GM12864 (cell line): ENCODE measurements at places on chromosomes 5 and 9.

GRCh38 chr9:133813749-133814585 lies 75.8 kb upstream of the SARDH start:
- no peak for DNase-seq

DNA sequence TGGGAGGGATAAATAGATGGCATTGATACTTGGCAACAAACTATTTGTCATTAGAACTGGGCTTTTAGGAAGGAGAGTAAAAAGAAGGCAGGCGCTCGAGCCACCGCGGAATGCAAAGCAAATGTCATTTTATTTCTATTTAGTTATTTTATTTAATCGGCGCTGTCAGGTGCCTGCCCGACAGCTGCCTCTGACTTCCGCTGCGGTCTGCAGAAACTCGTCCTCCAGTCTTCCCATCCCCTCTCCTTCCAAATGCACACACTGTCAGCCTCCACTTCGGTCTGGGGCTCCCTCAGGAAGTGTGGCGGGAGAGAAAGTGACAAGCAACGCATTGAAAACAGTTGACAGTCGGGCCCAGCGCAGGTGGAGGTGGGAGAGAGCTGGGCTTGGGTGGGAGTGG lies 29.3 kb downstream of the ASS1 start:
- DNase-seq, result no peak

GRCh38 chr5:33444542-33444941 lies 3.8 kb downstream of the TARS1 start:
- DNase-seq, result no peak

DNA sequence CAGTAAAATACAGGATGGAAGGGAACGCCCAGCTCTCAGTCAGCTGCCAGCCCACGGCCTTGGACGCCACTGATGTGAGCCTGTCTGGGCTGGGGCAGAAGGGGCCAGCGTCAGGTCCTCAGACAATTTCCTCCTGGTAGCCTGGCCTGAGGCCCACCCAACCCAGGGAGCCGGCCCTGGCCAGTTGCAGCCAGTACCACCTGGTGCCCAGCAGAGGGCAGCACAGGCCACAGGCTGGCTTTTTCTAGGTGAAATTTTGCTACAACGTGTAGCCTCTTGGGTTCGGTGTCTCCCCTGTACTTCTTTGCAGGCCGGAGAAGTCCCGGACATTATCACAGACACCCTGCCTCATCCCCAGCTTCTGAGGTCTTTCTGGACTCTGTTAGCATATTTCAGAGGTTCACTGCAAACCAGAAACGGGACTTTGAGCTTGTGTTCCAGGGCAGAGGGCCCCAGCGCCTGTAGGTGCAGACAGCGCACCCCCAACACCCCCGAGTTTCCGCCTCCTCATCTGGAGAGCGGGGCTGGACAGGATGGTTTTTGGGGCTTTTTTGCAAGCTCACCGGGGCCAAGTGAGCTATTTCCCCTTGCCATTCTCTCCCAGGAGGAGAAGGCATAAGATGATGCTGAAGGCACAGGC lies 45.9 kb upstream of the KCNMB1 start:
- peak; percentile 2 for DNase-seq

DNA sequence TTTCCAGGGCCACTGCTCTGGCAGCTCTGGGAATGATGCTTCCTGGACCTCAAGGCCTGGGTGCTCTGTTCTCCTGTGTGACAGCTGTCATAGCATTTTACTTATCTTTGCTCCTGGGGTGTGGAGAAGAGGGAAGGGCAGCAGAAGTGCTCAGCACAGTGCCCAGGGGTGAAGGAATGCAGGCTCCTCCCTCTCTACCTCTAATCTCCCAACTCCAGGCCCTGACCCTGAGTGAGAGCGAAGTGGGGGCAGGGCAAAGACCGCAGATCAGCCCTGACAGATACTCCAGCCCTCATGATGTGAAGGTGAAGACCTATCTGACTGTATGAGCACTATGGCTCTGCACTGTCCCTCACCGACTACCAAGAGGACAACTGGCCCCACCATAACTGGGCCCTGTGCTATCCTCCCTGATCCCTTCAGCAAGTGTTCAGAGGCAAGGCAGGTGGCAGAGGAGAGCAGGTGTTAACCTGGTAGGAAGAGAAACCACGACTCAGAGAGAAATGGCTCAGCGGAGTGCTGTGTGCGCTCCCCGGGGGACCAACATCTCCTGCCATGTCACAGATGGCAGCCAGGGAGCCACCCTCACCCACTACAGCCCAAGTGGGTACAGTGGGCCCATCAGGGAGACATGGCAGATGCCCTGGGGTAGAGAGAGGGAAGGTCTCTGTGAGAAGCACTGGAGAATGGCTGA lies 16.8 kb downstream of the ACSL6 start:
- no peak for DNase-seq

DNA sequence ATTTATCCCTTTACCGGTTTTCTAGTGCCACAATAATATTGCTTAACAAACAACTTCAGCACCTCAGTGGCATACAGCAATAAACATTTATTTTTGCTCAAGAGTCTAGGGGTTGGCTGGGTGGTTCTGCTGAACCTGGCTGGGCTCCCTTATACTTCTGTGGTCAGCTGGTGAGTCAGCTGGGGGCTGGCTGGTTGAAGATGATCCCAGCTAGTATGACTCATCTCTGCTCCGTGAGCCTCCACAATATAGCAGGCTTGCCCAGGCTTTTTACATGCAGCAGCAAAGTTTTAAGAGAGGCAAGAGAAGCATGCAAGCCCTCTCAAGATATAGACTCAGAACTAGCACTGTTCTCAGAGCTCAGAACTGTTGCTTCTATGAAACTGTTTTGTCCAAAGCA lies 523.5 kb upstream of the CLINT1 start:
- no peak for DNase-seq

DNA sequence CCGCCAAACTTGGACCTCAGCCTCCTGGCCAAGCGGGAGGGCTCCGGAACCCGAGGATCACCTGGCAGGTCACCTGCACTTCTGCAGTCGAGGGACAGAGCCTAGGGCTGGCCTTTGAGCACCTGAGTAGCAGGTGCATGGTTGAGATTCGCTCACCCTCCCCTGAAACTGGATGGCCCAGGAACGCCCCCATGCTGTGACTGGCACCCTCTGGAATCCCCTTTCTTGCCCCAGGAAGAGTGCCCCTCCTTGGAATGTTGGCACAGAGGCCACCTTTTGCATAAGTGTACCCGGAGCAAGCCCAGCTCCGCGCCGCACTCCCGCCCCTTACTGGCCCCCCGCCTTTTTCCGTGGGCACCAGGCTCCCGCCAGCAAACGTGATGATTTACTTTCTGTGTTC lies 112.5 kb upstream of the IER5L start:
- DNase-seq, result no peak

GRCh38 chr5:142221091-142221860 lies 103.5 kb downstream of the SPRY4 start:
- no peak for DNase-seq

DNA sequence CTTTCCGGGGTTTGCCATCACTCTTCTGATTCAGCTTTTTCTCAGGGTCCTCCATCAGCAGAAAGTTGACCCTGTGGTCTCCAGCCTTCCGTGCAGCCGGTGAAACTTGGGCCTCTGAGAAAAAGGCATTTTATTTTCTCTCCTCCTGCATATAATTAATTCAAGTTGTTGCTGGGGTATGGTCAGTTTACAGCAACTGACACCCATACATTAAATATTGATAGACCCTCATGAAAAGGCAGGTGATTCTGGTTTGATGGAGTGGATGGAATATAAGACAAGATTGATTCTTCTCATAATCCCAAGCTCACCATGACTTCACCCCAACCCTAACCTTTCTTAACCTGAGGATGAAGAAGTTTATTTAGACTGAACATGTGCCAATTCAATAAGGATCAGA lies at the start of gene GRXCR2:
GRXCR2 (minus strand) TSS at position 101 of the 400 bp plus-strand sequence; CDS start at position 55, 46 bp downstream.
- no peak for DNase-seq

DNA sequence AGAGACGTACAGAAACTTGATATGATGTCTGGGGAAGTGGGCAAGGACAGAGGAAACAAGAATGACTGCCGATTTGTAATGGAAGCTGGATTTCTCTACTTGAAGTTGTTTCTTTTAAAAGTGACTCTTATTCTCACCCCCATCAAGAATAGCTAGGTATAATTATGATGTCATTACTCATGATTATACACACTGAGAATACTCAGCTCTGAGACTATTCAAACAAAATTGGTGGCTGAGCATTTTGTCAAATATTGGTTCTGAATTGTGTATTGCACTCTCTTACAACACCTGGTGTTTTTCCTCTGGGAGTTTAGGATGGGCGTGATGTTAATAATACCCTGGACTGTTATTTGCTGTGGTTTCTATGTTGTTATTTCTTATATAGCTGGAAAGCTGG lies 46.3 kb downstream of the MAST4 start:
- DNase-seq, result no peak

DNA sequence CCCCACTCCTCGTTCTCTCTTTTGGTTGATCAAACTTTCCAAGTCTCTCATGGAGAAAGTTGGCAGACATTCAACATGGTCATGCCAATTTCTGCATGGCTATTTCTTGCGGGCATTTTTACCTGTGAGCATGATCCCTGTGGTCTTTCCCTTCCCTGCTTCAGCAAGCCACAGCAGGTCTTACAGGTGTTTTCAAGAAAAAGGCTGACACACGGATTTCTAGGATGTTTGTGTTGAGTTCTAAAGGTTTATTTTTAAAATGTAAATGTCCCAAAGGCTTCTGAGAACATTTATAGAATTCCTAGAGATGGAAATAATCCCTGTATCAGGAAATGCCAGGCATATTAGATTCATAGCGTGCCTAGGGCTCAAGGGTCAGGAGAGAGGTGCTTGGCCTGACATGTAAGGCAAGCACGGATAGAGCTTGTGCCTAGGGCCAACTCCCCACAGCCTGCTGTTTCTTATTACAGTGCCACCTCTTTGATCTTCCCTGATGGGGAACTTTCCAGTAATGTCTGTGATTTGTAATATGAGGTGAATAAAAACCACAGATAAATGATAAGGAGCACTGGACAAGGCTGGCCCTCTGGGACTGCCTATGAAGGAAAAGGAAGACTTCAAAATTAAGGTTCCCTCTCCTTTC lies 79.8 kb downstream of the MUSK start:
- no peak for DNase-seq

GRCh38 chr5:1052641-1053390 lies 44.2 kb downstream of the NKD2 start:
- DNase-seq, result no peak

DNA sequence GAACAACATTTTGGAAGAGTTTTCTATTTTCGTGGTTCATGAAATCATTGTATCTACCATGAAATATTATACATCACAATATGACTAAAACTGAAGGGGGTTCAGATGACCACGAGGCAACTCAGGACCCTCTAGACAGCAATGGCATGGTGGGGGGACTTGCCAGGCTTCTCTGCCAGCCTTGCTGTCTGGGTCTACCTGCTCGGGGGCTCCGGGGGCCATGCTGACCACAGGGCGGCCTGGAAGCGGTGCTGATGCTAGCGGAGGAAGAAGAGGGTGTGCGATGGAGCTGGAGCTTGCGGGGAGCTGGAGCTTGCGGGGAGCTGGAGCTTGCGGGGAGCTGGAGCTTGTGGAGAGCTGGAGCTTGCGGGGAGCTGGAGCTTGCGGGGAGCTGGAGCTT lies 89.2 kb upstream of the IRX4 start:
- no peak for DNase-seq
